Right ventricle myocardium superior (tissue), 1 donor: ENCODE measurements at places on chromosomes 11 and 22. TPM values are rescaled to one million over a fixed set of nuclear protein-coding genes. Genes with fewer than 3 reads are reported as not detected.

- DNase-seq = peak; percentile 61
Observed at GRCh38 chr11:32420937-32421901, 14.1 kb downstream of the WT1 start.

DNA sequence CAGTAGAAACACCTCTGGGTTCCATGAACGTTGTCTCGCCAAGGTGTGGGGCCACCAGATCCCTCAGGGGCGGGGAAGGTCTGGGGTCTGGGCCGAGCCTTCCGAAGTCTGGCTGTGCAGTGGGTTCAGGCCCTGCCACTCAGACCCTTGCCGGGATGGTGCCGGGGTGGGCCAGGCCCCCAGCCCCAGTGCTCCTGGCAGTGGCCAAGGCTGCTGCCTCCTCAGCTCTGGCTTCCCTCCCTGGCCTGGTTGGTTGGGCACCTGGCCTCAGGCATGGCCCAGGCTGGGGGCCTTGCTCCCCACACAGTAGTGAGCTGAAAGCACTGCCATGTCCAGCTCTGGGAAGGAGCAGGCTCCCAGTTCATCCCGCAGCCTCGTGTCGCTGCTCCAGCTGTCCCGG is 48.2 kb upstream of the PPARA start:
- no peak for DNase-seq

GRCh38 chr22:25403811-25404471 is 160.5 kb upstream of the GRK3 start:
- no peak for DNase-seq

- peak; percentile 69 for DNase-seq
Observed at GRCh38 chr22:23591201-23591791, 11.2 kb upstream of the IGLL1 start.

Gene GGTLC2
- not detected for total RNA-seq

Gene CBX7
- 69.9 TPM for total RNA-seq

Gene SLC16A8
- total RNA-seq = not detected

Gene C11orf86
- not detected for total RNA-seq
